ENCODE measurements at places on chromosomes 3 and 15. TPM values are rescaled to one million over a fixed set of nuclear protein-coding genes. Genes with fewer than 3 reads are reported as not detected.

The ADCY5 gene
- total RNA-seq = 2.1 TPM

The TMC3 gene
- total RNA-seq = not detected

The IGF2BP2 gene
- total RNA-seq = 118 TPM

The INTS14 gene
- 49.5 TPM for total RNA-seq

The MESP2 gene
- total RNA-seq = not detected
